Upper lobe of right lung (tissue), 1 donor: ENCODE measurements at places on chromosomes 6 and 20. TPM values are rescaled to one million over a fixed set of nuclear protein-coding genes. Genes with fewer than 3 reads are reported as not detected.

DNA sequence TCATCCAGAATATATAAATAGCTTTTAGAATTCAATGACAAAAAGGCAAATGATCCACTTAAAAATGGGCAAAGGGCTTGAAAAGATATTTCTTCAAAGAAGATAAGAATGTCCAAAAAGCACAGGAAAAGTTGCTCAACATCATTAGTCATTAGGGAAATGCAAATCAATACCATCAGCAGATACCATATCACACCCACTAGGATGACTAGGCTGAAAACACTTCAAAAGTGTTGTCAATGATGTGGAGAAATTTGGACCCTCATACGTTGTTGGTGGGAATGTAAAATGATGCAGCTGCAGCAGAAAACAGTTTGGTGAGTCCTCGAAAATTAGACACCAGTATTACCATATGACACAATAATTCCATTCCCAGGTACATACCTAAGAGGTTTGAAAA, 303.6 kb upstream of the SLC35B3 start:
- no peak overlapping the region for H3K4me3 ChIP-seq
- DNase-seq, result no peak
- no peaks in the 10 kb centered on the region for H3K4me1 ChIP-seq
- no peak overlapping the region for H3K27ac ChIP-seq

GRCh38 chr6:111480988-111481822, 1.8 kb downstream of the REV3L start:
- peak overlapping the region; percentile 71 for H3K4me3 ChIP-seq
- no peaks in the 10 kb centered on the region for H3K27me3 ChIP-seq
- peak overlapping the region; percentile 97 for H3K27ac ChIP-seq
- H3K4me1 ChIP-seq, result peaks cover 48% of the 10 kb centered on the region
- no peak for DNase-seq
- no peaks in the 10 kb centered on the region for H3K36me3 ChIP-seq

DNA sequence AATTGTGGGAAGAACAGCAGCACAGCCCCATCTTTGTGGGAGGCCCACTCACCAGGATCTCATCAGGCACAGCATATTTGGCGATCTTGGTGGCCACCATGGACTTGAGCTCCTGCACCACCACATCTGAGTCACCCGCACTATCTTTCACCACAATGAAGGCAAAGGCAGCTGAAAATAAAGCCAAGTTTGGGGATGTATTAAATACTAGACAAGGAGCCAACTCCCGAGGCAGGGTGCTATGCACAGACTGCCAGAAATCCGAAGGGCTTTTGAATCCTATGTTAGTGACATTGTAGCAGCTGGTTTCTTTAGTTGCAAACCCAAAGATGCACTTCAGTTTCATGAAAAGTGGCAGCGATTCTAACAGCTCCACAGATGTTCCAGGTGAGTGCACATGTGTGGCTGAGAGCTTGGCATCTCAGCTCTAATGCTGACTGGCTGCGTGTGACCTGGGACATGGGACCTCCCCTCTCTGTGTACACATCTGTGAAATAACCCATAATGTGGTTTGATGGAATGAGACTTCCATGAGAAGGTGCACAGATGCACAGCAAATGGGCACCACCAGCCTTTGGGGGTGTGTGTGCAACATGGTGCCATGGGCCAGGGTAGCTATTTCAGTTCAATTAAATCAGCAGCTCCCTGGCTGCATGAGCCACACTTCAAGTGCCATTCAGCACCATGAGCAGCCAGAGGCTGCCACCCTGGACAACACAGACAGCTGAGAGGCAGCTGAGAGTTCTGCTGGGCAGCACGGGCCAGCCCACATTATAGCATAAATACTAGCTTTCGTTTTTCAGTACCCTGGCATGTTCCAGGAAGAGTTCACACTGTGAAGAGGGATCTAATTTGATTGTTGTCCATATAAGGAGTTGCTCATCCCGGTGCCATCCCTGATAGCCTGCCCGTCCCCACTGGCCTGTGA, 16.9 kb upstream of the APMAP start:
- no peak overlapping the region for H3K27ac ChIP-seq
- no peaks in the 10 kb centered on the region for H3K27me3 ChIP-seq
- DNase-seq, result peak; percentile 23
- H3K4me3 ChIP-seq, result no peak overlapping the region

- peak overlapping the region; percentile 81 for H3K27ac ChIP-seq
- H3K27me3 ChIP-seq, result no peaks in the 10 kb centered on the region
- no peaks in the 10 kb centered on the region for H3K36me3 ChIP-seq
- H3K4me1 ChIP-seq, result peaks cover 4% of the 10 kb centered on the region
These were observed 56.1 kb upstream of the SGK1 start for GRCh38 chr6:134373993-134374392.

GRCh38 chr6:5475779-5476178, 214.5 kb downstream of the FARS2 start:
- H3K27me3 ChIP-seq, result no peaks in the 10 kb centered on the region
- H3K27ac ChIP-seq, result no peak overlapping the region
- peaks cover 8% of the 10 kb centered on the region for H3K4me1 ChIP-seq
- no peak overlapping the region for H3K4me3 ChIP-seq
- H3K36me3 ChIP-seq, result no peaks in the 10 kb centered on the region

GRCh38 chr20:51420111-51420510, 122.4 kb downstream of the NFATC2 start:
- H3K36me3 ChIP-seq, result no peaks in the 10 kb centered on the region
- H3K27me3 ChIP-seq, result no peaks in the 10 kb centered on the region
- no peak overlapping the region for H3K27ac ChIP-seq
- peaks cover 4% of the 10 kb centered on the region for H3K4me1 ChIP-seq
- DNase-seq, result no peak
- H3K4me3 ChIP-seq, result no peak overlapping the region

GRCh38 chr6:106159531-106159940, 73.4 kb downstream of the PRDM1 start:
- no peaks in the 10 kb centered on the region for H3K36me3 ChIP-seq
- DNase-seq, result no peak
- H3K4me1 ChIP-seq, result no peaks in the 10 kb centered on the region
- H3K4me3 ChIP-seq, result no peak overlapping the region

GRCh38 chr6:168221000-168221399, 98.6 kb downstream of the DACT2 start:
- no peak for DNase-seq
- no peaks in the 10 kb centered on the region for H3K4me1 ChIP-seq

- no peak overlapping the region for H3K27ac ChIP-seq
- no peaks in the 10 kb centered on the region for H3K27me3 ChIP-seq
- H3K4me1 ChIP-seq, result no peaks in the 10 kb centered on the region
- H3K36me3 ChIP-seq, result no peaks in the 10 kb centered on the region
These were observed 63.3 kb upstream of the TAB2 start for GRCh38 chr6:149254253-149254652.

DNA sequence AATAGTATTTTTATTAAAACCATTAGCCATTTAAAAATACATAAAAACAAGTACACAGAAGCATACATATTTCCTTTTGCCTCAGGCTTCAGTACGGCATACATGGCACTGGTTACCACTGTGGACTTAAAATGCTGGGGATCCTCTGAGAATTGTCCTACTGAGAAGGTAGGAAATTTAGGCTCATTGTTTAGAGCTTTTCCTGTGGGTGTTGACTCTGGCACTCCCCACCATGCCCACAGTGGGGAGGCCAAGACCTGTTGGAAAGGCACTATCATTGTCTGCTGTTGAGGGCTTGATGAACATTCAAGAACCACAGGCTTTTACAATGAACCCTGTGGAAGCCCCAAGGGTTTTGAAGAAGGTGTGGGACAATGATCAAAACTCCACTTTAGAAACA, 473.4 kb downstream of the BTBD3 start:
- no peaks in the 10 kb centered on the region for H3K36me3 ChIP-seq
- DNase-seq, result no peak
- no peak overlapping the region for H3K27ac ChIP-seq
- no peak overlapping the region for H3K4me3 ChIP-seq
- no peaks in the 10 kb centered on the region for H3K27me3 ChIP-seq

DNA sequence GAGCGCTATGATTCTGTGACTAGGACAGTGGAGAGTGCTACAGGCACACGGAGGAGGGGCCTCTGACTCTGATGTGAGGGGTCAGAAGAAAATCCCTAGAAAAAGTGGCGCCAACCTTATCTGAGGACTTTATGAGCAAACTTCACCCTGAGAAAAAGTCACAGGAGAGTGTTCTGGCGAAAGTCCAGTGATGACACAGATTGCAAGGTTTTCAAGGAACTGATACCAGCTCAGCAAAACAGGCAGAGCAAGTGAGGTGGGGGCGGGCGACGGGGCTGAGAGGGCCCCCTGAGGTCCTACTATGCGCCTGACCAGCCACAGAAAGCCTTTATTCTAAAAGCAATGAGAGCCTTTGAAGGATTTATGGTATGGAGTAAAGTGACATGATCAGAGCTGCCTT, 73.3 kb downstream of the SLC22A23 start:
- H3K4me1 ChIP-seq, result peaks cover 6% of the 10 kb centered on the region
- H3K4me3 ChIP-seq, result no peak overlapping the region
- DNase-seq, result no peak

DNA sequence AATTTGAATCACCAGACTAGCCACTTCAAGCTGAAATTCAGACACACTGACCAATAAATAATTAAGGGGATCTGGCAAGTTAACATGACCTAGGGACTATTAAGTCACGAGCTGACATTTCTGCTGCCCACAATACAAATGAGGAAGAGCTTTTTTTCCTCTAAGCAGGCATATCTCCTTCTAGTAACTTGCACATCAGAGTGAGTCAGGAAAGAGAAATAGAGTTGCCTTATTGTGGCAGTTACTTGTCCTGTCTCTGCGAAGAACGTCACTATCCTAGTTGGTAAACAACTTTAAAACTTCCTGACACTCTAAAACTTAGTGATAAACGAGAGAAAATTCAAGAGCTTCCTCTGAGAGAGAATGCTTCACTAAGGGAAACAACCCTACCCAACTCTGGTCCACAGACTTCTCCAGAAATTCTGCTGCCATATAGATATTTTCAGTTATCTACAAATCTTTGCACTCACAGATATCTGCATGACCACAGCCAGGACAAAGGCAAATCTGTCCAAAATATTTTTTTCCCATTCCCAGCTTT, 4.2 kb downstream of the PLA2G7 start:
- peak overlapping the region; percentile 14 for H3K27ac ChIP-seq
- H3K4me1 ChIP-seq, result peaks cover 10% of the 10 kb centered on the region
- DNase-seq, result no peak
- H3K27me3 ChIP-seq, result peaks cover 16% of the 10 kb centered on the region

- no peak for DNase-seq
- H3K27me3 ChIP-seq, result no peaks in the 10 kb centered on the region
- H3K4me1 ChIP-seq, result peaks cover 13% of the 10 kb centered on the region
- H3K27ac ChIP-seq, result no peak overlapping the region
- H3K4me3 ChIP-seq, result no peak overlapping the region
These were observed 57.0 kb downstream of the TNFAIP3 start for GRCh38 chr6:137923866-137924653.

- no peaks in the 10 kb centered on the region for H3K36me3 ChIP-seq
- H3K27ac ChIP-seq, result no peak overlapping the region
- no peaks in the 10 kb centered on the region for H3K4me1 ChIP-seq
These were observed 26.9 kb downstream of the SLC17A2 start for GRCh38 chr6:25903467-25904099.

DNA sequence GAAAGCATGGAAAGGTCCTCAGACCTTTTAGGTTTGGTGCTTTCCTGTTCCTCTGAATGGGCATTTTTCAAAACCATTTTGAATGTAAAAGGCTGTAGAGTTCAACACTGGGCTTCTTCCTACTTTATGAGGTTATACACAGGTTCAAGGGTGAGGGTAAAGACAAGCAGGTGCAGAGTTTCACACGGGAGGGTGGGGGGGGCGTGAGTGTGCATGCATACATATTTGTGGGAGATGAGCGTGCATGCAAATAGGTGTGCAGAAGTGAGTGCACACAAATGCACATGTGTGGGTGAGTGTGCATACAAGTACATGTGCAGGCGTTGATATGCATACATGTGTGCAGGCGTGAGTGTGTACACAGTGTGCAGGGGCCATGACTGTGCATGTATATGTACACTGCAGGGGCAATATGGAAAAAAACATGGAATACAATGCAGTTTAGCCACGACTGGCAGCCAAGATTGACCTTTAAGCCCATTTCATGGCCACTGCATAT, 183.1 kb downstream of the GMPR start:
- no peaks in the 10 kb centered on the region for H3K36me3 ChIP-seq
- H3K4me3 ChIP-seq, result no peak overlapping the region
- no peak for DNase-seq

GRCh38 chr6:93644611-93645010, 225.3 kb upstream of the EPHA7 start:
- no peak overlapping the region for H3K4me3 ChIP-seq
- no peak for DNase-seq
- H3K27me3 ChIP-seq, result no peaks in the 10 kb centered on the region
- H3K36me3 ChIP-seq, result no peaks in the 10 kb centered on the region

DNA sequence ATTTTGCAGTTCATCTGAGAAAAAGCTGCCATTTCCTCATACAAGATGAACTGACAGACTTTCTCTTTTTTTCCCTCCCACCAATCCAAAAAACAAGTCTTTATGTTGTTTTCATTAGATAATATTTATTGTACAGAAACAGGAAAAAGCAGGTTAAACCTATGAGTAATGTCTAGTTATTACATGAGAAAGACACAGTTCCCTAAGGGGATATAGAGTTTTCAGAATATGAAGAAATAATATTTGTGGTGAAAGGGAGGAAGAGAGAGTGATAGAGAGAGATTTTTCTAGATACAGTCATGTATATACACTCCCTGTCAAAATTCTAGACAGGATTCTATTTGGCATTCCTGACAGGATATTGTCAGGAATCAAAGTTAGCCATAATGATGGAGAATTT, 392.4 kb downstream of the BMP2 start:
- H3K4me3 ChIP-seq, result no peak overlapping the region
- no peak overlapping the region for H3K27ac ChIP-seq
- no peaks in the 10 kb centered on the region for H3K27me3 ChIP-seq
- no peaks in the 10 kb centered on the region for H3K36me3 ChIP-seq
- DNase-seq, result no peak

- H3K27ac ChIP-seq, result no peak overlapping the region
- H3K36me3 ChIP-seq, result peaks cover 7% of the 10 kb centered on the region
- no peak overlapping the region for H3K4me3 ChIP-seq
These were observed 152.0 kb downstream of the TASP1 start for GRCh38 chr20:13486694-13487093.

- H3K4me1 ChIP-seq, result no peaks in the 10 kb centered on the region
- H3K36me3 ChIP-seq, result no peaks in the 10 kb centered on the region
- no peak for DNase-seq
- no peak overlapping the region for H3K4me3 ChIP-seq
- H3K27me3 ChIP-seq, result no peaks in the 10 kb centered on the region
- H3K27ac ChIP-seq, result no peak overlapping the region
These were observed 247.1 kb upstream of the GRIK2 start for GRCh38 chr6:101146389-101146788.

- no peak overlapping the region for H3K27ac ChIP-seq
- no peak for DNase-seq
- H3K4me1 ChIP-seq, result no peaks in the 10 kb centered on the region
- H3K27me3 ChIP-seq, result no peaks in the 10 kb centered on the region
- H3K36me3 ChIP-seq, result no peaks in the 10 kb centered on the region
These were observed 160.0 kb downstream of the PDE7B start for GRCh38 chr6:136011475-136011874.

- H3K36me3 ChIP-seq, result peaks cover 42% of the 10 kb centered on the region
- DNase-seq, result no peak
- no peaks in the 10 kb centered on the region for H3K4me1 ChIP-seq
- H3K27me3 ChIP-seq, result no peaks in the 10 kb centered on the region
- no peak overlapping the region for H3K4me3 ChIP-seq
These were observed 73.0 kb downstream of the SHPRH start for GRCh38 chr6:145891126-145891525.

Gene GLP1R
- total RNA-seq, result not detected

Gene MYH7B
- total RNA-seq, result 1.8 TPM

Gene C6orf118
- total RNA-seq, result not detected

Gene PRKN
- total RNA-seq, result 2.7 TPM

Gene TBXT
- total RNA-seq, result not detected

Gene RPRD1B
- total RNA-seq, result 33.1 TPM

Gene DEFB124
- not detected for total RNA-seq

Gene HSPA1B
- 112 TPM for total RNA-seq

Gene PTGIS
- total RNA-seq, result 42.1 TPM

Gene SYNE1
- total RNA-seq, result 168 TPM

Gene GABRR1
- total RNA-seq, result not detected

Gene PTPRK
- total RNA-seq, result 64.6 TPM

Gene ZBTB9
- total RNA-seq, result 5.8 TPM
